ENCODE measurements at places on chromosomes 2 and 18.

DNA sequence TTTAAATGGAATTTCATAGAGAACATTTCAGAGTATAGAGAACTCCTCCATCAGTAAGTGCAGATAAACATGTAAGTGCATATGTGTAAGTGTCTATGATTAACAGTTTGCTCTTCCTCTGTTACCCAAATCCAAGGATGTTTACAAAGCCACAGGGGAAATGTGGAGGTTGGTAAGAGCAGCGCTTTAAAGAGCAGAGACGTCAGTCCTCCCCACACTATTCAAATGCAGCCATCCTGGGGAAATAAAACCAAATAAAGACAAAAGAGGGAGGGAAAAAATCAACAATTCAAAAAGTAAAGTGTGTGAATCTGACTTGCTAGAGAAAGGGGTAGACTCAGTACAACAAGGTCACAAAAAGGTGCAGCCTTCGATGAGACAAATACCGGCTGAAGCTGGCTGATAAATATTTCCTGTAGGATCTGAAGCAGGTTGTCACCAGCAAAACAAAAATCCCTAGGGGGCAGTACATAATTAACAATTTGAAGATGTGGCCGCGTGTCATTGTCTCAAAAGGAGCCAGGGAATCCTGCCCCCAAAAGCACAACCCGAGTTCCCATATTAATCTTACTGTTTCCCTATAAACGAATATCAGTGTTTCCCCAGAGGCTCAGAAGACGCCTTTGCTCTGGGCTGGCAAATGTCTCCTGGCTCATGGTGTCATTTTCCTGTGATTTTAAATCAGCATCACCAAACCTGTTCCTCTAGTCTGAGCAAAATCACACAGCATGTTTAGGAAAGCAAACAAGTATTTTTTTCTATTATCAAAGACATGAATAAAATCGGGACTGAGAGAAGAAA lies 216.5 kb downstream of the CDCA7 start:
- DNase-seq = peak; percentile 10

GRCh38 chr2:65436824-65437221 lies 4.4 kb upstream of the SPRED2 start:
- no peak for DNase-seq

DNA sequence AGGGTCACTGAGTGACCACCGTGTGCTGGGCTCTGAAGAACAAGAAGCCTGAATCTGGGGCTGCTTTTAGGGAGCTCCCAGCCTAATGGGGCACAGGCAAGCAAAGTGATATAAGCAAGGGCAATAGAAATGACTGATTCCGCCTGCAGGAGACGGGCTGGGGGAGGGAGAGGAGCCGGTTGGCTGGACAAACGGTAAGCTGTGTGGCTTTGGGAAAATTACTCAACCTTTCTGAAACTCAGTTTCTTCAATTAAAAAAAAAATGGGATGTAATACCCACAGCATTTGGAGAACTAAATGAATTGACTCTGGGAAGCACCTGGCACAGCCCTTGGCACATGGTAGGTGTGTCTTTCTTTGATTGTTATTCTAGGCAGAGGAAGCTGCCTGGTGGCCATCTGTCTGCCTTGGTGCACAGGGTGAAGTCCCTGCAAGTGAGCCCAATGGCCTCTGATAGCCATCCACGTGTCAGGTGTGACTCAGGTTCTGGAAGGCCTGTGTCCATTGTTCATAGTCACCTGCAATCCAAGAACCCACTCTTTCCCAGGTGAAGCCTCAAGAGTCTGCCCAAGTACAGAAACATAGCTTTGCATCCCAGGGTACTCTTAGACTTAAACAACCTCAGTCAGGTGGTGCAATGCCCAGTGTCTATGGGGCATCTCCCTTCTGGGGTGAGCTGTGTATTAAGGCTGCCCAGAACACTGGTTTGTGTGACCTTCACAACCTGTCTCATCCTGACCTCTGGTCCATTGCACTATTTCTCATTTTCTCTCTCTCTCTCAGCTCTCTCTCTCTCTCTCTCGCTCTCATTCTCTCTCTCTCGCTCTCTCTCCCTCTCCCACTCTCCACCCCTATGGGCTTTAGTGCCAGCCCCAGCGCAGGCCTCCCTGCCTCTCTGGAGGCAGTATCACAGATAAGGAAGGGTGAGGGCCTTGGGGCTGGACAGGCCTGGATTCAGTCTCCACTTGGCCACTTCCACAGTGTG lies 30.0 kb upstream of the NTSR2 start:
- no peak for DNase-seq

- no peak for DNase-seq
Observed at GRCh38 chr2:118852605-118853128, 5.2 kb upstream of the EN1 start.

DNA sequence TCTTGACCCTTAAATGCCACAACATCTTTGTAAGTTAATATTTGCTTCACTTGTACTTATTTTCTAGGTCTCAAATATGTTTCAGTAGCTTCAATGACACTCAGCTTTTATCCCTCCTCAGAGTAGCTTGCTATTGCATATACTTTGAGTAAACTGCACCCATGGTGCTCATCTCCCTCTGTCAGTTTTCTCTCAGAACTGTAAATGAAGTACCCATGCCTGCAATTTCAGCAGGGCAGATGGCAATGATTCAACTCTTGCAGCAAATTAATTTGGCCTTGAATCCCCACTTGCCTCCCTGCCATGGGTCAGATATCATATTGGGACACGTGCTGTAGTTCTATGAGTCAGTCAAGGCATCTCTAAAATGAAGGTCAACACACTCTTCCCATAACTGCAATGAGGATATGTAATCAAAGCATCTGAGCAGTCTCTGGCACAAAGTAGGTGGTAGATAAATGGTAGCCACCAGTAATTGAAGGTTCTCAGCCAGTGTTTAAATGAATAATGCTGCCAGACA lies 225.8 kb downstream of the PIEZO2 start:
- DNase-seq = no peak

- no peak for DNase-seq
Observed at GRCh38 chr18:44957461-44957860, 276.8 kb downstream of the SETBP1 start.

GRCh38 chr18:34760444-34760843 lies 50.3 kb downstream of the DTNA start:
- no peak for DNase-seq

All from AG09309 (cell line).